LNCaP clone FGC (cell line): ENCODE measurements at places on chromosomes 16 and 17.

- no peak for DNase-seq
These were observed 114.4 kb downstream of the SEC14L1 start for GRCh38 chr17:77254951-77255825.

- DNase-seq: no peak
These were observed 63.5 kb downstream of the IL21R start for GRCh38 chr16:27465483-27465879.

GRCh38 chr16:50560903-50561863 lies 13.0 kb downstream of the NKD1 start:
- DNase-seq: no peak

GRCh38 chr16:74439685-74440084 lies 18.4 kb upstream of the CLEC18B start:
- no peak for DNase-seq

DNA sequence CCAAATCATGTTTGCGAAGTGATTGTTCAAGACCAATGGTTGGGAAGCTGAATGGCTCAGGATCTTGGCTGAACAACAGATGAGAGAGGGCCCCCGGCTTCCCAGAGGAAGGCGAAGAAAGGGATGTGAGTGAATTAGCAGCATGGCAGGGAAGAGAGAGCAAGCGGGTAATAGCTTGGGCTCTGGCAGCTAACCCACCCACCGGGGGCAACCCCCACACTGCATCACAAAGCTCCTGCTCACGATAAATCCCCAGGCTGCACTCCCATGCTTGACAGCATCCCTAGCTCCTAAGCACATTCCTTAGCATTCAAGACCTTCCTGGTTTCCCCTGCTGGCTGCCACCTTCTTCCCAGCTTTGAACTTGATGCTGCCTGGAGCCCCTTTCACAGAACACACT lies 26.2 kb upstream of the EMP2 start:
- DNase-seq: no peak

GRCh38 chr17:27808628-27809027 lies 8.3 kb upstream of the NOS2 start:
- no peak for DNase-seq

- no peak for DNase-seq
These were observed 8.1 kb downstream of the SERPINF1 start for GRCh38 chr17:1769822-1770477.

DNA sequence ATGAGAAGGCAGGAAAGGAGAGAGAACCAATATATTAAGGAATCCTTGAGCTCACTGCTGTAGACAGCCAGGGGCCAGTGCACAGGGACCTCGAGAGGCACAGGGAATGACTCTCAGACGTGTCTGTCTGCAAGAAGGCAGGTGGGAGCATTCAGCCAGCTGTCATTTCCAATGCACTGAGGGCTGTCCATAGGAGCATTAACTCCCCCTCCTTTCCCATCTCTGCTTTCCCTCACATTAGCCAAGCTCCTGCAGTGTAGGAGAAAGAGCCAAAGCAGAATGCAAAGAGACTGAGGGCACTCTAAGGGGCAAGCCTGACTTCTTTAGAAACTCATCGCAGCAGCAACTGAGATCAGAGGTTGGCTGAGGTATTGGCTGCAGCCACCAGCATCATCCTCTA lies 218.3 kb downstream of the CDH13 start:
- no peak for DNase-seq

GRCh38 chr17:61431594-61432311 lies 20.5 kb upstream of the TBX4 start:
- peak; percentile 97 for DNase-seq

- DNase-seq: no peak
These were observed 98.5 kb downstream of the ZNF778 start for GRCh38 chr16:89315791-89316581.

- DNase-seq: no peak
These were observed 416 bp upstream of the ANKS4B start for GRCh38 chr16:21233045-21233520.

- no peak for DNase-seq
These were observed 759 bp downstream of the ELAC2 start for GRCh38 chr17:13016881-13017654.

DNA sequence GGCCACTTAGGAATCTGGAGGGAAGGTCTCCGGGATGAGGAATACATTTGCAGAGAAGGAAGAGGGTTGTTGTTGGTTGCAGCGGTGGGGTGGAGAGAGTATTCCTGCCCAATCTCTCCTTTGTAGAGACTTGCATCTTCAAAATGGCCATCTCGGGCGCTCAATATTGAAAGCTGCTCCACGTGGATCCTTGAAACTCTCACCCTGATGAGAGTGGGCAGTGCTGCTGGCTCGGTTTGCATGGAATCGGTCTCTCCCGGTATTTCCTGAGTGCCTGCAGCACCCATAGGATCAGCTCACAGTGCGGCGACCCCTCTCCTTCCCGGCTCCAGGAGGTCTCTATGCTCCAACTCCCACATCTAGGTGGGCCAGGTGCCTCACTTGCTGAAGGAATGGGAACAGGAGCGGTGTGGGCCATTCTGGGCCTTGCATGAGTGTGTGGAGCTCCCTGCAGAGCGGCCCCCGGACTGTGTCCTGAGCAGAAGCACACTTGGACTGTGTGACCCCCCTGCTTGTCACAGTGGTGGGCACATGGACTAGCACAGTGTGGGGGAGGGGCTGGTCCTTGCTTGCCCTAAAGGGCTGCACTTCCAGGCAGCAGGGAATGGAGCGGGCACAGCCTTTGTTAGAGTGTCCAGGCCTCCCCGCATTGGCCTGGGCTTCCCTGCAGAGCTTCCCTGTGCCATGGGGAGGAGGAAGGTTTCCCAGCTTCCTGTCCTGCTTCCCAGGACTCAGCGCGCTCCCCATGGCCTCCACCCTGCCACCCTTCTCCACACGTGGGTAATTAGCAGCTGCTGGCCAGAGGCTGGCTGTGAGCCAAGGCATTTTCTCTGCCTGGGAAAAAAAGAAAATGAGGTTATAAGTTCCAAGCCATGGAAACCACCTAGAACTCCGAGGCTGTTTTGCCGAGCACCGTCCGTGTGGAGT lies 139.3 kb downstream of the IRF8 start:
- no peak for DNase-seq

DNA sequence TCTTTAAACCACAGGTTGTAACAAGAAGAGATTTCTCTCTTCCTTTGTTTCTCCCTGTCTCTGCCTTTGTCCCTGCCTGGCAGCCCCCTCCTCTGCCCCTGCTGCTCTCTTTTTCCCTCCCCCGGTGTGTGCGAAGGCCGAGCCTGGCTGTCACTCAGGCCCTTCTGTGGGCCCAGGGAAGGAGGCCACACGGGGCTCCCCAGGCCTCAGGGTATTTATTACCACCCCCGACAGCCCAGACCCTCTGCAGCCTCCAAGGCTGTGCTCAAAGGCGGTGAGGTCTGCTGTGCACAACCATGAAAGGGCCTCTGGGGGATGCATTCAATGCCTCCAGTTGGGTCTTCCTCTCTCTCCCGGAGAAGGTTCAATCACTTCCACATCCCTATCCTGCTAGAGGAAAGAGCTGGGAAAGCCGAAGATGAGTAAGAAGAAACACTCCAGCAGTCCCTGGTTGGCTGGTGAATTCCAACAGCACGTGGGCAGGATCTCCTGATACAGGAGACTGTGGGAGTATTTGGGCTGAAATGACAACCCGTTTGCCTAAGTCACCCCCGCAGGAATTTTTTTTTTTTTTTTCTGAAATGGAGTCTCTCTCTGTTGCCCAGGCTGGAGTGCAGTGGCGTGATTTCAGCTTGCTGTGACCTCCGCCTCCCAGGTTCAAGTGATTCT lies 34.2 kb downstream of the ZNF423 start:
- no peak for DNase-seq

DNA sequence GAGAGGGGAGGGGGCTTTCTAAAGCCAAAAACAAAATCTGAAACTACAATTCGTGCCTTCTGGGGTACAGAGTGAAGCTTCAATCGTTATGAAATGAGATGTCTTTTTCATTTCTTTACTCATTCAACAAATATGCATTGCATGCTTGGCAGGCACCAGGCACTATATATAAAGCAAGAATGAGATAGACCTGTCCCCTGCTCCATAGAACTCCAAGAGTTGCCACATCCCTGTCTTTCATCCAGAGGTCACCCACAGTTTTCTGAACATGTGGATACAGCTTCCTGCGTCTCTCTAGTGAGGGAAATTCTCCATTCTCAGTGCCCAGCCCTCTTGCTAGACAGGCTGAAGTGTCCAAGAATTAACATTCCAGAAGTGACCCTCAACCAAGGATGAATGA lies 343.2 kb upstream of the MAF start:
- DNase-seq: no peak

DNA sequence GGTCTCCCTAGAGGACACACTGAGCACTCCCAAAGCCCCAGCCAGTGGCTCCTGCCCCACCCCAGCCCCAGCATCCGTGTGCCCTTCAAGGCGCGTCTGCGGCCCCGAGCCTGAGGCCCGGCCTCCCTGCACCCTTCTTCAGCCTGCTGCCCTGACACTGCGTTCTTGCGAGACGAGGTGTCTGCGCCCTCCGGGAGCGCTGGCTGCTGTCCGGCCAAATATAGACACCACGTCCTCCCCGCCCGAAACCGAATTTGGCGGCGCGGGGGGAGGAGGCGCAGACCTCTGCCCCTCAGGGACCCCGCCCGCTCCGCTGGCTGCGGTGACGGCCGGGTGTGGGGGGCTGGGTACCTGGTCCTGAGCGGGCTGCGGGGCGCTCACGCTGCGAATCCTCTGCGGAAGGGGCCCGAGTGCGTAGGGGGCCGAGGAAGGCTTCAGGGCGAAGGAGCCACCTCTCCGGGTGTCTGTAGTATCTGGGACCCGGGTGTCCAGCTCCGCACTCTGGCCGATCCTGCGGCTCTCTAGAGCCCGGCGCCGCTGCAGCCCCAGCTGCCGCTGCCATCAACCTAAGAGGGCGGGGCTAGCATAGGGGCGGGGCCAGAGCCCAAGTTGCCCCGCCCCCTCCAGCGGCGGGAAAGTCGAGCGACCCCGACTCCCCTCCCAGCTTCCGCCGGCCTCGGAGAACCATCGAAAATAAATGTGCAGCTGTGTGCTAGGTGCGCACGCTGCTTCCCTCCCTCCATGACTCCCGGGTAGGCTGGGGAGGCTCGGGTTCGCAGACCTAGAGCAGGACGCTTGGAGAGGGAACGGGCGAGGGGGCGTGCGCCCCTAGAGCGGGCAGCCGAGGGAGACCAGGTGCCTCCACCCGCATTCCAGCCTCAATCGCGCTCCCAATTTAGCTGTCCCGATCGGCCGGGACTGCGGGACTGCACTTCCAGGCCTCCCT lies at the start of gene CORO6:
TSS of gene CORO6 (minus strand) at position 576 of the 946 bp plus-strand sequence. CDS start 1,491 bp downstream, outside the sequence.
- DNase-seq: no peak

- no peak for DNase-seq
These were observed 10.7 kb upstream of the ZFPM1 start for GRCh38 chr16:88442383-88442726.

- no peak for DNase-seq
These were observed 47.6 kb downstream of the NLRC5 start for GRCh38 chr16:57036945-57037344.

- no peak for DNase-seq
These were observed 38.4 kb upstream of the VWA3A start for GRCh38 chr16:22053921-22054341.

GRCh38 chr17:79400989-79401703 lies 209.7 kb downstream of the RBFOX3 start:
- DNase-seq: no peak

- no peak for DNase-seq
These were observed 1.4 kb downstream of the GPS1 start for GRCh38 chr17:82053130-82053529.

DNA sequence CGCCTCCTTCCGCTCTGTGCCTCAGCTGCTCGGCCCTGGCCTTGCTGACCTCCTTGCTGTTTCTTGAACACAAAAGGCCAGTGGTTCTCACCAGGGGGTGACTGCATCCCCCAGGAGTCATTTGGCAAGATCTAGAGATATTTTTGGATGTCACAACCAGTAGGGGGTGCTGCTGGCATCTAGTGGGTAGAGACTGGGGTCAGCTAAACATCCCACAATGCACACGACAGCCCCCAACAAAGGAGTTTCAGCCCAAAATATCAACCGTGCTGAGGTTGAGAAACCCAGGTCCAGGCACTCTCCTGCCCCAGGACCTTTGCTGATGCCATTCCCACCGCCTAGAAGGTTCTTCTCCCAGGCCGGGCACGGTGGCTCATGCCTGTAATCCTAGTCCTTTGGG lies 39.7 kb downstream of the ABCC6 start:
- DNase-seq: no peak

- no peak for DNase-seq
These were observed 4.6 kb upstream of the KLHL36 start for GRCh38 chr16:84643674-84644073.

- DNase-seq: no peak
These were observed 35.2 kb upstream of the CBX4 start for GRCh38 chr17:79874329-79874981.

DNA sequence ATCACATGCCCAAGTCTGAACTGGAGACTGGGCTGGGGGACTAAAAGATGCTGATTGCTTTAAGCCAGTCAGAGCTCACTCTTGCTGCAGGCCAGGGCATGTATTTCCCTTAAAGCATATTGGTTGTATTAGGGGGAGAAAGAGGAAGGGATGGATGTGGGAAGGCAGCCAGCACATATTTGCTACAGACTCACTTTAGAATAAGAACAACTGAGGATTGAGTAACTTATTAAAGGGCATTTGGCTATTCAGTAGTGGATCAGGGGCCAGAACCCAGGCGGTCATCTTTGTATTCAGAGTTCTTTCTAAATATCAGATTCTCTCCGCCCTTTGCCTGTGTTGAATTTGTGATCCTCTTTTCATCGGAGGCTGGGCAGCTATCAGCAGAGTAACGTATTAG lies 231.7 kb downstream of the HAPSTR1 start:
- DNase-seq: no peak

DNA sequence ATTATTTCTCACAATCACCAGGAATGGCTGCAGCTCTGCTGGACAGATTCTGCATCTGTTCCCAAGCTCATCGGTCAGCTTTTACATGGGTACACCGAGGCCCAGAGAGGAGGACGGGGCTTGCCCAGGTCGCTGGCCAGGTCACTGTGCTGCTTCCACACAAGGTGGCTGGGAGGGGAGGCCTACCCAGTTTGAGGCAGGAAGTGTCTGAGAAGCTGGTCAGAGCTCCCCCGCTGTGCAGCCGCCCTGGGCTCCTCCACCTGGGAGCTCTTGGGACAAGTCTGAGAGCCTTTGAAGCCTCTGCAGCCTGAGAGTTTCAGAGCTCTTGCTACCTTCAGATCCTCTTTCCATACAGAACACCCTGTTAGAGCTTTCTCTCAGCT lies 143.3 kb downstream of the CLEC16A start:
- DNase-seq: no peak
